Right lung (tissue), 10 donors: ENCODE measurements at places on chromosomes 5 and 9. TPM values are rescaled to one million over a fixed set of nuclear protein-coding genes. Genes with fewer than 3 reads are reported as not detected.

ROR2 gene
- 33.5 TPM for polyA plus RNA-seq

UNC5A gene
- 1.2 TPM for polyA plus RNA-seq

CPLANE1 gene
- 34.6 TPM for polyA plus RNA-seq

KCNIP1 gene
- 3.0 TPM for polyA plus RNA-seq

HTR4 gene
- polyA plus RNA-seq = 0.84 TPM

CCDC152 gene
- polyA plus RNA-seq = 28.4 TPM

FBP2 gene
- 2.2 TPM for polyA plus RNA-seq
